ENCODE measurements at places on chromosomes 13 and 19.

- DNase-seq: no peak
Measured at GRCh38 chr13:107767119-107767518, 448.2 kb downstream of the LIG4 start.

GRCh38 chr13:43564952-43565351, 221.8 kb downstream of the ENOX1 start:
- no peak for DNase-seq

GRCh38 chr13:87444135-87444534, 227.0 kb upstream of the SLITRK5 start:
- no peak for DNase-seq

DNA sequence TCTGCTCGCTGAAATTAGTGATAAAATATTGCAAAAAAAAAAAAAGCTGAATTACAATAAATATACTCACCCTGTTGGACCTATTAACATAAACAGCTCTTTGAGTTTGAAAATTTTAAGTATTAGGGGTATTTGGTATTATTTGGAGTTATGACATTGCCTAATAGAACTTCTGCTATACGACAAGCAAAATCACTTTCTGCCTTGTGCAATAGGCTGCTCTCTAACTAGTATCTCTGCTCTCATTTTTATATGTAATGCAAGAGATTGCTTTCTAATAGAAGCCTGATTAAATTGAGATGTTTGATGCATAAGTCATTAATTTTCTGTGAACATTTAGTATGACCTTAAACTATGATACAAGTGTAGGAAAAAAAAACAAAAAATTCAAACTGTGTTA, 5.3 kb downstream of the RGS9BP start:
- no peak for DNase-seq

GRCh38 chr19:43809762-43810696, 7.8 kb upstream of the LYPD5 start:
- no peak for DNase-seq

DNA sequence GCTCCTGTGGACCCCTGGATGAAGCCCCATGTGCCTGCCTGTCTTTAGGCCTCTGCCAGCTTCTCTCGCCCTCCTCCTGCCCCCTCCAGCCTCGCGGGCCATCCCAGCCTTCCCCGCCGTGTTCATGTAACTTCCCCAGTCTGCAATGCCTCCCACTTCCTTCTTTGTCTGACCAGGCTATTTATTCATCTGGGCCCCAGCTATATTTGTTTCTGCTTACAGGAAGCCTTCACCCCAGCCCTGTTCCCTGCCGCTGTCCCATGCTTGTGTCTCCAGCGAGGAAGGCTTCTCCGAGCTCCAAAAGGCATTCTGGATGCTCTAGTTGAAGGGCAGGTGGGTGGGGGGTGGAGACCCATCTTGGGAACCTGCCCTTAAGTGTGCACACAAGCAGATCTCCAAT, 7.9 kb upstream of the C3 start:
- DNase-seq: no peak

GRCh38 chr13:70729369-70729768, 621.1 kb upstream of the KLHL1 start:
- no peak for DNase-seq

DNA sequence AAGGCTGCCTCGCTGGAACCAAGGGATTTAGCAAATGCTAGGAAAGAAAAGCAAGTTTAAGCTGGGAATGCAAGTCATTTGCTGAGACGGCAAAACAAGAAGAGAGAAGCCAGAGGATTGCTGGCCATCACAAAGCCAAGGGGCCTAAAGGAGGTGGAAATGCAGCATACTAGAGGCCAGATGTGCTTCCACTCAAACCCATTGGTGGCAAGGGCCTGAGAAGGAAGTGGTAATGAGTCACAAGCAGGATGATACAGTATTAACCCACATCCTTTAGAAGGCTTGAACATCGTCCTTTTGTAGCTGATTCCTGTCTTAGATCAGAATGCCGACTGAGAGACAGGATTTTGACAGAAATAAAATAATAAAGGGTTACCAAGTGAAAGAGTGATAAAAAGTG, 68.2 kb downstream of the ITGBL1 start:
- no peak for DNase-seq

DNA sequence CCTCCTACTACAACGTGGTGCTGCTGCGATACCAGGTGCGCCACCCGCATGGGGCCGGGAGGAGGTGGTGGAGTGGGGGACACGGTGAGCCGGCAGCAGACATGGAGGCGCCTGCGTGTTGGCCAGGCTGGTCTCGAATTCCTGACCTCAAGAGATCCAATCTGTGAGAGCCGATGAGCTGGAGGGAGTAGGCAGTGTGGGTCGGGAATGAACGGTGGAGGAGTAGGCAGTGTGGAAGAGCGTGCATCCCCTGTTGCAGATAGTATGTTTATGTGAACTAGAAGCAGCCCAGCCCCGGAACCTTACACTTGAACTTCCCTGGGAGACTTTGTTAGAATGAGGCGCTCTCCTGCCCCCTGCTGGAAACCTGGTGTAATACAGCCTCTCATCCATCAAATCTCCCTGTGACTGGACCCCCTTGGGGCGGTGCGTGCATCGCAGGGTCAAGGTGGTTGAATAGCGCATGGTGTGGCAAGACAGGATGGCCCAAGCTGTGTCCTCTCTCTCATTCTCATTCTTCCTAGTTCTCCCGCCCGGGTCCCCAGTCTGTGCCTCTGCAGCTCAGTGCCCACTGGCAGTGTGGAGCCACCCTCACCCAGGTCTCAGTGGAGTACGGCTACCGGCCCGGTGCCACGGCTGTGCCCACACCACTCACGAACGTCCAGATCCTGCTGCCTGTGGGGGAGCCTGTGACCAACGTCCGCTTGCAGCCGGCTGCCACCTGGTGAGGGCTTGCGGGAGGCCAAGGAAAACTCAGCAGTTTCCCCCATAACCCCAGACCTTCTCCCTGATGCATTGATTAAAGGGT, 10.5 kb upstream of the B3GNT3 start:
- peak; percentile 27 for DNase-seq

DNA sequence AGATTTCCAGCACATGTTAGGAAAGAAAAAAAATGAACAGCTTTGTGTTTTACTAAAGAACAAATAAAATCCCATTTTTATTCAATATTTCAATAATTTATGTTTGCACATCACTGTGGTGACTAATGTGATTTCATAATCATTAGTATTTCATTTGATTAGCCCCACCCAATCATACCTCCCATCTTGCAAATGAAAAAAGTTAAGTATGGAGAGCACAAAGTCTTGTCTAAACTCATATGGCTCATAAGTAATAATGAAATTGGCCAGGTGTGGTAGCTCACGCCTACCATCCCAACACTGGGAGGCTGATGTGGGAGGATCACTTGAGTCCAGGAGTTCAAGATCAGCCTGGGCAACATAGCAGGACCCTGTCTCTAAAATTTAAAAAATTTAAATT, 3.8 kb downstream of the ZNF490 start:
- no peak for DNase-seq

DNA sequence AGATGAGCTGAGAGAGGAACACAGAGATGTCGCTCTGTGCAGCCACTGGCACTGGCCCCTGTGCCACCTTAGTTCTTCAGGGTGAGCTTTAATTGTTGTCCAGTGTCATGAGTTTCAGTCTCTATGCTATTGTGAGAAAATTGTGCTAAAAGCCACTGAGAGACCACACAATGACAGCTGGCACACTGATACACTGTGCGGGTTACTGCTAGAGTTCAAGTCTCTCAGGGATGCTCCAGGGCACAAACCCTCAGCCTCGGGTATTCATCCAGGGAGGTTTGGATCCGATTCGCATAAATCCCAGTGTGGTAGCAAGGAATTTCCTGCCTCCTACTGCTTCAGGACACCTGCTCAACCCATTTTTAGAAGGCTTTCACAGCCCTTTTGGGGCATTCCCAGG, 68.1 kb upstream of the EDNRB start:
- no peak for DNase-seq

DNA sequence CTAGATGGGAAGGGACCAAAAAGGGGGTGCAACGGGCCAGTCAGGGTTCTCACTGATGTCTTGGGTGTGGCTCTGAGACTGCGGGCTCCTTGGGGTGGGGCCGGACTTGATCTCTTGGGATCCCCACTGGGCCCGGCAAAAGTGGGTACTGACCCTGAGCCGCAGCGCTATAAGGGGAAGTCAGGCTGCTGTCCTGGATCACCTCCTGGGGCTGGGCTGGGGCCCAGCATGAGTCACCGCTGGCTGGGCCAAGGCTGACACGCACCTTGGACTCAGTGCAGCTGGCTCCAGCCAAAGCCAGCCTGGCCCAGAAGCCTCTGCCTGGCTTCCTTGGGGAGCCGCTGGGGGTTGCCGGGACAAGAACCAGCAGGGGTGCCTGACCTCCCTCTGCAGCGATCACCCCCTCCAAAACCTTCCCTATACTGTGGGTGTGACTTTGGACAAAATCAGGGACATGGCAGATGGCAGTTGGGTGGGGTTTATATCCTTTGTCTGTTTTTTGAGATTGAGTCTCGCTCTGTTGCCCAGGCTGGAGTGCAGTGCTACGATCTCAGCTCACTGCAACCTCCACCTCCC, 617 bp upstream of the IQCN start:
- DNase-seq: peak; percentile 73

GRCh38 chr19:2540646-2541454, 64.9 kb downstream of the GADD45B start:
- DNase-seq: no peak

DNA sequence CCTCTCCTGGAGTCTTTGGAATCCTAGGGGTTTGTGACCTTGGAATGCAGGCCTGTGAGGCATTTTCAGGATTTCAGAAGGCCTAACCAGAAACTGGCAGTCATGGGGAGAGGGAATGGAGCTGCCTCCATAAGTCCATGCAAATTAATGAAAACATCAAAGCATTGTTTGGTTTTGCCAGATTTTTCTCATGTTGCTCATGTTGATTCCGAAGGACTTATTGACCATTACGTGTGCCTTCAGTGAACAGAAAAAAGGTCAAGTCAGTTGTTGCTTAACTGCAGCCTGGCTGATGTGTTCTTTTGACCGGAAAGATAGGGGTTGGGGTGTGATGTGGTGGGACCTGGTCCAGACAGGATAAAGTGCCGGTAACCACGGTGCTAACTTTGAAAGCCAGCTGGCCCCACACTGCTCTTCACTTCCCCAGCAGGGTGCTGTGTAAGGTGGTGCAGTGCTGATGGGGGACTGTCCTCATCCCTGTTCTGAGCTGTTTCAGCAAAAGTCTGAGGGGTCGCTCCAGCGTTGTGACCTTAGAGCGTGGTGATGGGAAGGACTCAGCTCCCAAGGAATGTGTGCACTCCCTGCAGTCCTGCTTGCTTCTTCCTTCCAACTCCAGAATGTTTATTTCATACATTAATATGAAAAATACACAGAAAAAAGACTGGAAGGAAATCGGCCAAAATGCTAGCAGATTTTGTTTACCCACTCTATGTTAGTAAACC, 3.5 kb downstream of the RNF113B start:
- no peak for DNase-seq

DNA sequence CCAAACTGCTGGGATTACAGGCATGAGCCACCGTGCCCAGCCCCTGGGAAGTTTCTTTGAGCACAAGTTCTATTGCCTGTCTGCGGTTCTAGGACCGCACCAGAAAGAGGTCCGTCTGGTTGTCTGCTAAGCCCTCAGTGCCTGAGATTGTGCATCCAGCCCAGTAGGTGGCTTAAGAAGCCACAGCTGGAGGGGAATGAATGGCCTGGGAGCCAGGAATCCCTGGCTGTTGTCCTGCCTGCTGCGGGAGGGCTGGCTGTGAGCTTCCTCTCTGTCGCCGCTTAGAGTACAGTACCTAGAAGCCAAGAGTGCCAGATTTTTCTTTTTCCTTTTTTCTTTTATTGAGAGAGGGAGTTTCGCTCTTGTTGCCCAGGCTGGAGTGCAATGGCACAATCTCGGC, 4.2 kb upstream of the TYK2 start:
- DNase-seq: no peak

DNA sequence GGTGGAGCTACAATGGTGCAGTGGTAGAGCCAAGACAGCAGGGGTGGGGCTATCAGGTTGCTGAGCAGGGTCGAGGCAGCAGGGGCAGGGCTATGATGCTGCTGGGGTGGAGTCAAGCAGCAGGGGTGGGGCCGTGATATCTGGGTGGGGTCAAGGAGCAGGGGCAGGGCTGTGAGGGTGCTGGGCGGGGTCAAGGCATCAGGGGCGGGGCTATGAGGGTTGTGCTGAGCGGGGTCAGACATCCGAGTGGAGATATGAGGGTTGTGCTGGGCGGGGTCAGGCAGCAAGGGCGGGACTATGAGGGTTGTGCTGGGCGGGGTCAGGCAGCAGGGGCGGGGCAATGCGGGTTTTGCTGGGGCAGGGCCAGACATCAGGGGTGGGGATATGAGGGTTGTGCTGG, 14.7 kb downstream of the HCN2 start:
- no peak for DNase-seq

- no peak for DNase-seq
Measured at GRCh38 chr19:7575434-7576040, 20.1 kb upstream of the CAMSAP3 start.

- no peak for DNase-seq
Measured at GRCh38 chr13:113509989-113510388, 19.5 kb upstream of the DCUN1D2 start.

DNA sequence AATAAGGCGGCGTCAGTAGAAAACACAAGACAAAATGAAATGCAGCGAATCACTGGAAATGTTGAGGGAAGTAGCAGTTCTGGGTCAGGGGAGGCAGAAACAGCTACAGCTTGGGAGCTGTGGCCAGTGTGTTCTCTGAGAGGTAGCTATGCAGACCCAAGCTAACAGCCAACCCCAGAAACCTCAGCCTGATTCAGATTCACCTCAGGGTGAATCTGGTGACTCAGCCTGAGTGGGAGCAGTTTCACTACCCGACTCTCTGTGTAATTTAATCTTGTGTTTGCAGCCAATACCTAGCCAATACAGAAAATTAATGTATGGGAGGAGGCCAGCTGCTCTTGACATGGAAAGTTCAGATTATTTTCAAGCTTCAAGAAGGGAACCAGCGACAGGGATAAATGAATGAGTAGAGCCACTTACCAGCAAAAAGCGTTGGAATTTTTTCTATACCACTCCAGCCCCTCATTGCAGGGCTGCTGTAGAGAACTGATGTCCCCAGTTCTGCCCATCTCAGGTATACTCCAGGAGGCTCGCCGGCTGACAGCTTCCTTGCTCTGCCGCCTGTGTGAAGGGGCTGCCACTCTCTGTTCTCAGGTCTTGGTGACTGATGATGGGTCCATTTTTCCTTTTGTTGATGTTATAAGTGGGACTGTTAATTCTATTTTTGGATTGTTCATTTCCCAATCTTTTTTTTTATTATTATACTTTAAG, 8.9 kb downstream of the IGFL3 start:
- no peak for DNase-seq

GRCh38 chr19:2048959-2049740, 1.9 kb downstream of the MKNK2 start:
- DNase-seq: peak; percentile 47

DNA sequence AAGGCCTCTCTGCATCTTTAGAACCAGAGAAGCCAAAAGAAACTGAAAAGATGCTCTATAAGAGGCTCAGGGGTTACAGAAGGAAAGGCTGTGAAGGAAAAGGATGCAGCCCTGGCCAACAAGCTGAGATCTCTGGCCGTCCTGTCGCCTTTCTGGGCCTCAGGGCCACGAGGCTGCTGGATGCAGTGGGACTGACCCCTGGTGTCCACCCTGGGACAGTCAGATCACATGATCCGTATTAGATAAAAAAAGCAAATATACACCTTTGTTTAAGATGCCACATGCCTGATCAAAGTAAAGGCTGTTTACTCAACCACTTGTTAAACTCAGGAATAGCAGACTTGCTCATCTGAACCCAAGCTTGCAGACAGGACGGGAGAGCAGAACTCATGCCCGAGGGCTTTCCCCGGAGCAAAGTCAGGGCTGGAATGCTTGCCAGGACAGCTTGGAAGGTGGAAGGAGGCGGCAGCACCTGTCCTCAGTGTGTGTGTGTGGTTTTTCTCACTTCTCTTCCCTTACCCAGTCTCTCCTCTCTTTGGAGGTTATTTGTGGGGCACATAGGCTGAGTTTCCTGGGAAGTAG, 206.5 kb upstream of the TSHZ3 start:
- DNase-seq: no peak
